T-helper 2 cell treated with Interferon-gamma antibody and Interleukin-4, amounts not matched to agents 5 μg/mL and 100 μg/mL, for 36 hours (primary cell): ENCODE measurements at places on chromosomes 3 and 15.

DNA sequence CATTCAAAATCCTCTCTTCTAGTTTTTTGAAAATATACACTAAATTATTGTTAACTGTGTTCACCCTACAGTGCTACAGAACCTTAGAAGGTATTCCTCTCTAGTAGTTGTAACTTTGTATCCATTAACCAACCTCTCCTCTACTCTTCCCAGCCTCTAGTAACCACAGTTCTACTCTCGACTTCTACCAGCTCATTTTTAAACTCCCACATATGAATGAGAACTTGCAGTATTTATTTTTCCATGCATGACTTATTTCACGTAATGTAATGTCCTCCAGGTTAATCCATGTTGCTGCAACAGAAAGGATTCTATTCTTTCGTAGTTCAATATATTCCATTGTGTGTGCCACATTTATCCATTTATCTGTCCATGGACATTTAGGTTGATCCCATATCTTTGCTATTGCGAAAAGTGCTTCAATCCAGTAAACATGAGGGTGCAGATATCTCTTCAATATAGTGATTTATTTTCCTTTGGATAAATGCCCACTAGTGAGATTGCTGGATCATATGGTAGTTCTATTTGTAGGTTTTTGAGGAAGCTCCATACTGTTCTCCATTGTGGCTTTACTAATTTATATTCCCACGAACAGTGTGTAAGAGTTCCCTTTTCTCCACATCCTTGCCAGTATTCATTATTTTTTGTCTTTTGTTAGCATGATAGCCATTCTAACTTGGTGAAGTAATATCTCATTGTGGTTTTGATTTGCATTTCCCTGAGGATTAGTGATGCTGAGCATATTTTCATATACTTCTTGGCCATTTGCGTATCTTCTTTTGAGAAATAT is 113.7 kb upstream of the SMAD3 start:
- no peak for DNase-seq

DNA sequence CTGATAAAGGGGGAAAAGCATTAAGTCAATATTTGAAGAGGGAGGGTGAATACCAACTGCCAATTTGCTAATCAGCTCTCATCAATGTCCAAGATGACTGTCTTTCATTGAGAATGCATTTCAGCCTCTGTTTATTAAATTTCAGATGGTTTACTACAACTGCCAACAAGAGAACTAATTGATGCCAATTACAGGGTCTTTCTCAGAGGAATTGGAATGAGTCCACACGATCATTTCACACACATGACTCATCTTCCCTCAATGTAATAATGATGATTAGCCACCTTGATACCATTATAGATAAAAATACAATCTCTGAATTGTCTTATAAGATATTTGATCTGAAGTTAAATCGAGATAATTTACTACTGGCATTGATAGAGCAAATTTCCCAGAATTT is 1274.4 kb downstream of the ROBO2 start:
- DNase-seq = no peak

GRCh38 chr3:30664459-30664858 is 58.1 kb downstream of the TGFBR2 start:
- no peak for DNase-seq

DNA sequence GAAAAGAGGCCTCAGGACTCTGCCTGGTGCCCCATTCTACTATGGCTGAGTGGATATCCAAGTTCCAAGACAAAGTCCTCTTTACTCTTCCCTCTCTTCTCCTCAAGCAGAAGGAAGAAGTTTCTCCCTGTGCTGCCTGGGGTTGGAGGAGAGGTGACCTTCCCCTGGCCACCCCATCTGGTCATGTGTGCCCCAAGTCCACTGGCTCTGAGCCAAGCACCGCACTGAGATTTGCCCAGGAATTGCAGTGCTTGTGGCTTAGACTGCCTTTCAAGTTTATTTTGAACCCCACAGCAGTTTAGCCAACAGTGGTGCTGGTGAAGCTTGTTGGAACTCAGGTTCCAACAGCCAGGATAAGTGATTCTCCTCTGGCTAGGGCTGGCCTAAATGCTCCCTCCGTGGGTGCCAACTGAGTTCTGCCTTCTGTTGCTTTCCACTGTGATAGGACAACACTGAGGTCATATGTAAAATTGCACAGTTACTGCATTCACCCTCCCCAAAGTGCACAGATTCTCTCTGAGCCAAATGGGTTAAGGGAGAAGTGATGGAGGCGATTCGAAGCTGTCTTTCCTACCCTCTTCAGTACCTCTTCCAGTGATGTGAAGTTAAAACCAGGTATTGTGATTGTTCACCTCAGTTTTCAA is 69.9 kb downstream of the TMCO5A start:
- DNase-seq = no peak

GRCh38 chr15:19987389-19988048 is 554.1 kb downstream of the GOLGA6L6 start:
- no peak for DNase-seq

DNA sequence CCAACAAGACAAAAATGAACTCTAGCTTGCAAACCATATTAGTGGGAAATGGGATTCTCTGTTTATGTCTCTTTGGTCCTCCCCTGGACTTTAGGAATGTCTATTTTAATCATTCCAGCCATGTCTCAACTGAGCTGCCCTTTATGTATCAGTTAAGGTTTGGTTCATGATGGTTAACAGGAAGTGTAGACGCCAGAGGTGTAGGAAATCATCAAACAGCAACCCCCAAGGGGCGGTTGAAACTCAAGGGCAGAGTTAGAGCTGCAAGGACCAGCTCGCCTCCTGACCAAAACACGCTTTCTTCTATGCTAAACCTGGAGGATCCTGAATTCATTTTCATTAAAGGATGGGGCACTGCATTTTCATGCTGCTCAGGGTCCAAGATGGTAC is 53.7 kb upstream of the HEG1 start:
- no peak for DNase-seq

- no peak for DNase-seq
These were observed 3.3 kb downstream of the DPPA2 start for GRCh38 chr3:109313061-109313460.

GRCh38 chr15:87971076-87971475 is 285.5 kb downstream of the NTRK3 start:
- DNase-seq = no peak

DNA sequence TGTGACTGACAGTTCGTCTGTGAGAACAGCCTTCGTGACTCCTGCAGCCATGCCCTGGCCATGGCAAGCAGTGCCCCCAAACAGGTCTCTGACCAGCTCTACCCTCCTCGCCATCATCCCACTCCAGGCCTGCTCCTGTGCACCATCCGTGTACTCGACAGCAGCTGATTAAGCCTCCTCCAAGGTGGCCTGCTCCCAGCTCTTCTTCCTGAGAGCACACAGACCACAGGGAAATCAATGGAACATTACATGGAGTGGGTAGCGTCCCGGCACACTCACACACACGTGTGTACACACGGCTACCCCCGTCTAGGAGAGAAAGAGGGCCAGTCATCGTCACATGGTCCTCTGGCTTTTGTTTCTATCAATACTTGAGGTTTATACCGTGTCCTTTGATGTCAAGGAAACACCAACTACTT is 21.1 kb downstream of the ANXA2 start:
- DNase-seq = no peak

GRCh38 chr3:15948388-15948787 is 150.6 kb upstream of the ANKRD28 start:
- DNase-seq = no peak

- no peak for DNase-seq
These were observed 83.5 kb downstream of the SV2B start for GRCh38 chr15:91183596-91183995.

- no peak for DNase-seq
These were observed 9.7 kb upstream of the CD80 start for GRCh38 chr3:119569156-119569555.

DNA sequence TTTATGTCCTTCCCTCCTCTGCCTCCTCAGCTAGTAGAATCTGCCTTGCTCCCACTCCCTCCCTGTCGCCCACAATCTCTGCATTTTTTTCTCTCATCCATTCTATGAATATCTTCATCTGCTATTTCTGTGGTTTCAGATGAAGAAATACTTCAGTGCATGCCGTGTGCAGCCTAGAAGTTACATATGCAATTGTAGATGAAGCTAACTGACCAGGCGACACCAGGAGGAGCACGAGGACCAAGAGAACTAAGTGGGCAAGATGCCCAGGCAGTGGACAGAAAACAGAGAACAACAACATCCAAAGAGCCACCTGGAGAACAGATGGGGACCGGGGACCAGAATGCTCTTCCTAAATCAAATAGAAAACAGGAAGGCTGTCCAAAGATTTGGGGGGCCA is 121.4 kb upstream of the ATP11B start:
- DNase-seq = no peak

GRCh38 chr3:133675631-133676335 is 14.0 kb upstream of the TOPBP1 start:
- no peak for DNase-seq

DNA sequence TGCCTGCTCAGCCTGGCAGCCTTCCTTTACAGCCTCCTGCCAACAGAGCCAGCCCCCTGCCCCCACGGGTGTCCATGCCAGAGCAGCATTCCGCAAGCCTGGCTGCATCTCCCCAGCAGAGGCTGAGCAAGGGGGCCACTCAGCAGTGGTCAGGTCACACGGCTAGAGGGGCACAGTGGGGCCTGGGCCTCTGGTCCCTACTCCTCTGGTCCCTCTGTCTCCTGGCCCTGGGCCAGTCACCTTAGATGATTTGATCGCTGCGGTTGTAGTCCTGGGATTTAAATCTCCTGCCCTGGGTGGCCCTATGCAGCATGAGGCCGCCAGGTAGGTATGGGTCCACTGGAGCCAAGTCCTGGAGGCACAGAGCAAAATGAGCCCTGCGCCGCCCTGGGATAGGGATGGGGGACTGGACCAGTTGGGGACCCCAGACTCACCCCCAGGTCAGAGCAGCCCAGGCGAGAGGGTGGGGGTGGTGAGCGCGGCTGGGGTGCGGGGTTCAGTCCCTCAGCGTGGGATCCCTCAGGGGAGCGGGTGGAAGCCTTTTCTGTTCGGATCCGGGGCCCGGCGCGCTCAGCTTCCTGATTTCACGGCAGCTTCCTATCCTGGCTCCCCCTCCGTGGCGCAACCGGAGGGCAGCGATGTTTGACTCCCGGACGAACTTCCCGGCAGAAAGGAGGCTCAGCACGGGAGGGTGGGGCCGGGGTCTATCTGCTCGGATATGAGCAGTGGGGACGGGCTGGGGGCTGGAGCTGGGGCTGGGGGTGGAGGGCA is at the start of gene ZBTB47:
TSS of gene ZBTB47 (plus strand) at position 138 of the 771 bp plus-strand sequence. CDS start 4,659 bp downstream, outside the sequence.
- DNase-seq = no peak

DNA sequence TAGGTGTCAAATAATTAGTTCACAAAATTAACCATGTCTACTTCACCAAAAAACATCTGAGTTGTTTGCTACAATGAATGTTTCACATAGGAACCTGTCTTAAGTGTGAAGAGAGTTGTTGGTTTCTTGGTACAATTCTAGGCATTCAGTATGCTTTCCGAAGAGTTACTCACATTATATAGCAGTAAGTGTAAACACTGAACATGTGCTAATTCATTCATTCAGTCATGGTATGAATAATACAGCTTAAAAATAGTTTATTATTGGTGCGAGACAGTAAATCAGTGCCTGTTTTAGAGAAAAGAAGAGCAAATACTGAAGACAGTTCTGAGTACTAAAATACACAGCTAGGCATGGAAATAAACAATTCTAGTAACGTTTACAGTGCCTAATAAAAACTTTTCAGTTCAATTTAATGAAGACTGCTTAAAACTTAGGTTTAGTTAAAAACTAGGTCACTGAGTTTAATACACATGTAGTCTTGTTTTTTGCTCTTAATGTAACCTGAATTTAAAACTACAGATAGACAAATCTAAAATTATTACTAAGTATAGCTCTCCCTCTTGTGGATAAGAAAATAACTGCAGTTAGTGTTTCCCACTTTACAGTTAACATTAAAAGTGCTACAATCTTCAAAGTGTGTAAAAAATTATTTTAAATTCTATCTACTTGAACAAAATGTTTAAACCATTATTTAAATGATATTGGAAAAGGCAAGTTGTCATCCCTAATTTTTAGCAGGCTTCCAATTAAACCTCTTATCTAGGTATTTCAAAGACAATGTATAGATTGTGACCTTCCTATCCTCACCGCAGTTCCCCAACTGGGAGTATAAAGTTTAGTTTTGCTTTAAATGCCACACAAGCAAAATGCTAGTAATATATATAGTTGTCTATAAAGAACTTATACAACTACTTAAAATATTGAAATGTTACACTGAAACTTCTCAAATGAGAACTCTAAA is 20.1 kb upstream of the ZCWPW2 start:
- DNase-seq = no peak

DNA sequence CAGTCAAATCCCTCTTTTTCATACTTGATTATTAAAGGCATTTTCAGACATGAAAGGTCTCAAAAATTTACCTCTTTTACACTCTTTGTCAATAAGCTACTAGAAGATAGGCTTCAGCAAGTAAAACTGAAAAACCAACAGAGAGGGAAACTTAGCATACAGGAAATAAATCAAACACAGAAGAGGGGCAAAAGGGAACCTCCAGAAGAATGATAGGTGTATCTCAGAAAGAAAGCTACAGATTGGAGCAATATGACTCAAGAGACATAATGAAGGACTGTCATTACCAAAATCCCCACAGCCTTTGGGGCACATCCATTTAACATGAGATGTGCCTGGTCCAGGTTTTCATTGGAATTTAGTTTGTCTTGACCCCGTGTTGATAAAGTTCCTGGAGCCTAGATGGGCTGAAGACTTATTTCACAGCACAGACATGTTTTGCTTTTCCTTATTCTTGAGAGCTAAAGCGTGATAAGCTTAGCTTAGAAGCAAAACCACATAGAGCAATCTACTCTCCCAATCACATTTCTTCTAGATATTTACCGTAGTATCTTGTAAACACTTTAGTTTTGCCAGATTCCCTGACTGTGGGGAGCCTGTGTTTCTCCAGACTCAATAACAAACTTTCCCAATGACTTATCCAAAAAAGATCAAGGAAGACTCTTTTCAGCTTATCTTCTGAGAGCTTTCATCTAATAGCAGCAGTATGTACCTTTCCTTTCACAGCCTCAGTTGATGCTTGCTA is 11.7 kb downstream of the LRRFIP2 start:
- DNase-seq = peak; percentile 14

DNA sequence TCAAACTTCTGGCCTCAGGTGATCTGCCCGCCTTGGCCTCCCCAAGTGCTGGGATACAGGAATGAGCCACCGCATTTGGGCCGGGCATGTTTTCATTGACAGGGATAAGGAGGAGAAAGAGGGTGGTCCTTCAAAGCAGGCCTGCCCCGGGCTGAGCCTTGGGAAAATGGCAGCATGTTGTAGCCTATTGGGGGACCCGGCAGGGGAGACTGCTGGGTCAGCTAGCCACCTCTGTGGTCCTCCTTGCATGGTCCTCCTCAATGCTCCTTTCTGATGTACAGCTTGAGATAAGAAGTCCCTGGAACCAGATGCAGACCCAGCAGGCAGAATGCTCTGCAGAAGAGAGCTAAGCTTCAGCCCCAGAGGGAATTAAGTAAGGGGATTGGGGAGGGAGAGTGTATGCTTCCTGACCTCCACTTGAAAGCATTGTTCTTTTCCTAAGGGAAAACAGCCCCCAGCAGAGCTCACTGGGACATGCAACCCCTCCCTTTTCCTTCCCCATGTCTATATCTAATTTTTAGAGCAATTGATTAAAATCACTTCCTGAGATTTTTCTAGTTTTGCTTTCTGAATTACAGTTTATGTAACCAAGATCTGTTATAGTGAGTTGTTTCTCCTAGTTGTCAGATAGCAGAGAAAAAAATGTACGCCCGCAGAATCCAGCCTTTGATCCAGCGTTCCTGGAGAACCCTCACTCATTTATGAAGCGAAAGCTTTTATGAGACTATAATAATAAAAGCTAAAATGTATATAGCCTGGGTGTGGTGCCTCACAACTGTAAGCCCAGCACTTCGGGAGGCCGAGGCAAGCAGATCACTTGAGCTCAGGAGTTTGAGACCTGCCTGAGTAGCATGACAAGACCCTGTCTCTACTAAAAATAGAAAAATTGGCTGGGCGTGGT is 48.7 kb upstream of the VILL start:
- DNase-seq = no peak
